ENCODE measurements at places on chromosomes 13 and 19. TPM values are rescaled to one million over a fixed set of nuclear protein-coding genes. Genes with fewer than 3 reads are reported as not detected.

RPS15 gene
- 5,853 TPM for total RNA-seq

CEBPA gene
- total RNA-seq: 25.2 TPM

SELENOV gene
- total RNA-seq: not detected

DNA sequence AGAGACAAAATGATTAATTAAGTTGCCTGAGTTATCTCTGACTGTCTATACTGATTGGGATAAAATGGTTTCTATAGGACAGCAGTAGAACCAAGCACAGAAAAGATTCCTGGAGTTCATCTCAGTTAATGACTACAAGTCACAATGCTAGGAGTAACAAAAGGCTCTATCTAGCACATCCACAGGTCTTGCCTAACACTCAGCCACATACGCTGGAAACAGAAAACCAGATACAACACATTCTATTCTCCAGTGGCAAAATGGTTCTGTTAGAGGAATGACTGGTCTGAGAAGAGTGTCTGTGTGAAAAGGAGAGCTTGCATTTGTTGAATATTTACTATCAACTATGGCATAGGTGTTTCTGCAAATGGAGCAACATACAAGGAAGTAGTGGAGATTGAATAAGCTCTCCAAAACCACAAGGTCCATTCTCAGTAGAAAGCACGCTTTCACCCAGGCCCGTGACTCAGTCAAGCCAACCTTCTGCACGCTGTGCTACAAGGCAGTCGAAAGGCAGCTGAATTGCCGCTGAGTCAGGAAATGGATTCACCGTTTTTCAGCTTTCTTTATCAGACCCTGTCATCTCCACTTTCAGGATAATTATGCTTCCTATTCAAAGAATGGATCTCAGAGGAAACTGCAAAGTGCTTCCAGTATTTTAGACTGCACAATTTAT, 761.5 kb downstream of the EFNB2 start:
- no peak overlapping the region for H3K4me3 ChIP-seq
- no peak for DNase-seq
- no peaks in the 10 kb centered on the region for H3K4me1 ChIP-seq
- no peak overlapping the region for H3K27ac ChIP-seq
- no peaks in the 10 kb centered on the region for H3K36me3 ChIP-seq
- no peaks in the 10 kb centered on the region for H3K27me3 ChIP-seq

DNA sequence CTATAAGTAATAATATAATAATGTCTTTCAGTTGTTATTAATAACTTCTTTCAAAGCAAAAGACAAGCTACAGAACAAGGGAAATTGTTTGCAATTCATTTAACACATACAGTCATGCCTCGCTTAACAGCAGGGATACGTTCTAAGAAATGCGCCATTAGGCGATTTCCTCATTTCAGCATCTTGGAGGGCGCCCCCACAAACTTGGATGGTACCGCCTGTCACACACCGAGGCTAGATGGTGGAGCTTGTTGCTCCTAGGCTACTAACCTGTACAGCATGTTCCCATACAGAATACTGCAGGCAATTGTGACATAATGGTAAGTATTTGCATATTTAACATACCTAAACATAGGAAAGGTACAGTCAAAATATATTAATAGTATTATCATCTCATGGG, 8.2 kb upstream of the ANKRD10 start:
- peaks cover 4% of the 10 kb centered on the region for H3K4me1 ChIP-seq
- no peak for DNase-seq
- no peak overlapping the region for H3K27ac ChIP-seq
- H3K27me3 ChIP-seq: no peaks in the 10 kb centered on the region
- H3K36me3 ChIP-seq: no peaks in the 10 kb centered on the region
- no peak overlapping the region for H3K4me3 ChIP-seq

- DNase-seq: no peak
- H3K36me3 ChIP-seq: peaks cover 29% of the 10 kb centered on the region
- H3K27me3 ChIP-seq: no peaks in the 10 kb centered on the region
- no peaks in the 10 kb centered on the region for H3K4me1 ChIP-seq
Measured at GRCh38 chr19:47356900-47357299, 7.8 kb downstream of the DHX34 start.

GRCh38 chr13:80499536-80500290, 158.8 kb upstream of the SPRY2 start:
- H3K27me3 ChIP-seq: no peaks in the 10 kb centered on the region
- no peak overlapping the region for H3K27ac ChIP-seq
- no peaks in the 10 kb centered on the region for H3K36me3 ChIP-seq
- no peaks in the 10 kb centered on the region for H3K4me1 ChIP-seq

- no peaks in the 10 kb centered on the region for H3K27me3 ChIP-seq
- DNase-seq: no peak
- H3K27ac ChIP-seq: no peak overlapping the region
Measured at GRCh38 chr13:105278943-105279381, 1256.5 kb downstream of the EFNB2 start.

DNA sequence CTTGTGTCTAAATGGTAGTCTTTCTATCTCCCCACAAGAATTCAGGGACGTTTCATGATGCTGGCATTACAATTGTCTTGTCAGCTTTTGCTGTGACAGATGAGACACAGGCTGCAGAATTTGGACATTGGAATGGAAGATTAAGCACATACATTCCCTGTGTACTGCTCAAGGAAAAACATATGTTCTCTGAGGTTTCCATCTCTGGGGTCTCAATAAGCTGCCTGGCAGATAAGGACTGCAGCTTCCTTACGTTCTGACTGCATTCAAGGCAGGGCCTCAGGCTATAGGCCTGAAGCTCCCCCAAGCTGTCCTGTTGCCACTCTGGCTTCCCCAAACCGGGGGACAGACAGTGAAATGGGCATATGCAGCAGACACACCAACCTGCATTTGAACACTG, 91.3 kb upstream of the KL start:
- no peaks in the 10 kb centered on the region for H3K4me1 ChIP-seq
- H3K27ac ChIP-seq: no peak overlapping the region
- H3K36me3 ChIP-seq: no peaks in the 10 kb centered on the region

DNA sequence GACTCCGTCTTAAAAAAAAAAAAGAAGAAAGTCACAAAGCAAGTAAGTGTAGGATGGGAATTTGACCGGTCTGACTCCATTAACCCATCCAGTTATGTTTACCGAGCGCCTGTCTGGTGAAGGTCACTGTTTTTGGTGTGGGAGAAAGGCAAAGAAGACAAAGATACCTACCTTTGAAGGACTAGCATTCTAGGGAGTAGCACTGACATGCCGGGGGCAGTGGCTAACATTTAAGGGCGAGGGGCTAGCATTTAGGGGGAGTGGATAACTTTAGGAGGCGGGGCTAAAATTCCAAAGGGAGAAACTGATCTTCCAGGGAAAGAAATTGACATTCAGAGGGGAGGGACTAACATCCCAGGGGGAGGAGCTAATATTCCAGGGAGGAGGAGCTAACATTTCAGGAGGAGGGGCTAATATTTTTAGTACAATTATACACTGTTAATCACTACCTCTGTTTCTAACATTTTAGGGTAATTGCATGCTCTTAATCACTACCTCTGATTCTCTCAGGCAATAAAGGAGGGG, 8.7 kb downstream of the GPR32 start:
- no peaks in the 10 kb centered on the region for H3K4me1 ChIP-seq
- no peak overlapping the region for H3K4me3 ChIP-seq
- peaks cover 12% of the 10 kb centered on the region for H3K27me3 ChIP-seq
- no peak overlapping the region for H3K27ac ChIP-seq
- H3K36me3 ChIP-seq: no peaks in the 10 kb centered on the region

DNA sequence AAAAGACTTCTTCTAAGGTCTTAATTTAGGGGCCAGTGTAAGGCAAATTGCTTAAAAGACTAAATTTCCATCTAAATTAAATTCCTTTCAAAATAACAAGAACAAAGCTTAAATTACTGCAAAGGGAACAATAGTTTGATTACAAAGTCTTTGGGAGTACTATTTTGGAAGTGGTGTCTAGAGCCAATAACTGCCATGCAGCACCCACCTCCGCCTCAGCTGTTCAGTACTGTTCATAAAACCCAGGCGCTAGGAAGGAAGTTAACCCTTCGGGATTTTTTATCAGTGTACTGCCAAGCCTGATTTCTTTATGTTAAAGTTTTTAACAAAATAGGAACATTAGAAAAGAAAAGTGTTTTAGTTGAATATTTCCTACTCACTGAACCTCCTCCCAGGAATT, 210.1 kb downstream of the LIG4 start:
- no peaks in the 10 kb centered on the region for H3K36me3 ChIP-seq
- no peak overlapping the region for H3K27ac ChIP-seq
- no peaks in the 10 kb centered on the region for H3K4me1 ChIP-seq
- H3K27me3 ChIP-seq: no peaks in the 10 kb centered on the region
- no peak for DNase-seq

DNA sequence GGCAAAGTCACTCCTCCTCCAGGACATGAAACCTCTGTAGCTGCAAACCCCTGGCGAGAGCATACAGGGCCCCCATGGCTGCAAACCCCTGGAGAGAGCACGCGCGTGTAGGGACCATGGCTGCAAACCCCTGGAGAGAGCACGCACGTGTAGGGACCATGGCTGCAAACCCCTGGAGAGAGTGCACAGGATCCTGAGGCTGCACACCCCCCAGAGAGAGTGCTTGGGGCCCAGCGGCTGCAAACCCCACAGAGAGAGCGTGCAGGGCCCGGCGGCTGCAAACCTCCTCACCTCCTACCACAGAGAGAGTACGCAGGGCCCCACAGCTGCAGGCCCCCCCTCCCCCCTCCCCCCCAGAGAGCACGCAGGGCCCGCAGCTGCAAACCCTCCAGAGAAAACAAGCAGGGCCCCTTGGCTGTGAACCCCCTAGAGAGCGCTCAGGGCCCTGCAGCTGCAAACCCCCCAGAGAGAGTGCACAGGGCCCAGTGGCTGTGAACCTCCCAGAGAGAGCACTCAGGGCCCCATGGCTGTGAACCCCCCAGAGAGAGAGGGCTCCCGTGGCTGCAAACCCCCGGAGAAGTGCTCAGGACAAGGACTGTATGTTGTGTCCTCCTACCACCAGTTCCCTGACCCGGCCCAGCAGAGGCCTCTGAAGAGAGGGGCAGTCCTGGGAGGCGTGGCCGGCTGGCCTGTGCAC, 7.3 kb downstream of the ADPRHL1 start:
- no peak overlapping the region for H3K27ac ChIP-seq
- no peak overlapping the region for H3K4me3 ChIP-seq
- DNase-seq: no peak
- no peaks in the 10 kb centered on the region for H3K36me3 ChIP-seq
- H3K4me1 ChIP-seq: no peaks in the 10 kb centered on the region
- no peaks in the 10 kb centered on the region for H3K27me3 ChIP-seq

DNA sequence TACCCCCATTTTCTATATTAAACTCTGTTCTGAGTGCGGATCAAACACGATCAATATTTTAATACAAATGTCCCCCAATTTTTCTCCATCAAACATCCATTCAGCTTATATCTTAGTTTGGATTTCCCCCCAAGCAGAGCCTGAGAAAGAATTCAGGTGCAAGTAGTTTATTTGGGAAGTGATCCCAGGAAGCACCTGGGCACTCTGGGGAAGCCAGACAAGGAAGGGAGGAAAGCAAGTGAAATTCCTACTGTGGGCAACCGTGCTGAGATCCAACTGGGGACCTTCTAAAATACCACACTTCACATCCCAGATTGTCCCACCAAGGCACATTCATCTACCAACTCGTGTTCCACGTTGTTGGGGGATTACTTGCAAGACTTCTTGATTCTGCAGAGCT, 323.4 kb upstream of the NBEA start:
- no peak overlapping the region for H3K4me3 ChIP-seq
- DNase-seq: no peak
- H3K27ac ChIP-seq: no peak overlapping the region
- H3K36me3 ChIP-seq: no peaks in the 10 kb centered on the region
- H3K4me1 ChIP-seq: no peaks in the 10 kb centered on the region
- H3K27me3 ChIP-seq: no peaks in the 10 kb centered on the region

DNA sequence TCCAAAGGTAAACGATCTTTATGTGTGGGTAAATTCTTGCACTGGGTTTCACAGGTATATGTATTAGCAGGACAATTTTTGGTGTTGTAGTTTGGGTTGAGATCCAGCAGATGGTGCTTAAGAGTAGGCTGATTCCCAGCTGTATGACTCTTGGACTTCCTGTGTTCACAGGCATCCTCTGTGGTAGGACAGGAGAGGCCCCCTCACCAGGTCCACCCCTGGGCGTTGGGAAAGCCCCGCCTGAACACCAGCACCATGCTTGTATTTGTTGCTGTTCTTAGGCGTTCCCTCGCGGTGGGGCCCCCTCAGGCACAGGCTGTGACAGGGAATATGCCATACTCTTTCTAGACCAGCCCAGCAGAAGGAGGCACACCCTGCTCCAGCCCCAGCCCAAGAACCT, 49.5 kb upstream of the PCDH17 start:
- no peak overlapping the region for H3K4me3 ChIP-seq
- no peak overlapping the region for H3K27ac ChIP-seq
- no peaks in the 10 kb centered on the region for H3K27me3 ChIP-seq
- no peaks in the 10 kb centered on the region for H3K36me3 ChIP-seq

- no peak for DNase-seq
- H3K27ac ChIP-seq: no peak overlapping the region
- no peak overlapping the region for H3K4me3 ChIP-seq
- H3K27me3 ChIP-seq: no peaks in the 10 kb centered on the region
- no peaks in the 10 kb centered on the region for H3K36me3 ChIP-seq
- H3K4me1 ChIP-seq: no peaks in the 10 kb centered on the region
Measured at GRCh38 chr13:78680576-78681350, 21.8 kb upstream of the OBI1 start.

DNA sequence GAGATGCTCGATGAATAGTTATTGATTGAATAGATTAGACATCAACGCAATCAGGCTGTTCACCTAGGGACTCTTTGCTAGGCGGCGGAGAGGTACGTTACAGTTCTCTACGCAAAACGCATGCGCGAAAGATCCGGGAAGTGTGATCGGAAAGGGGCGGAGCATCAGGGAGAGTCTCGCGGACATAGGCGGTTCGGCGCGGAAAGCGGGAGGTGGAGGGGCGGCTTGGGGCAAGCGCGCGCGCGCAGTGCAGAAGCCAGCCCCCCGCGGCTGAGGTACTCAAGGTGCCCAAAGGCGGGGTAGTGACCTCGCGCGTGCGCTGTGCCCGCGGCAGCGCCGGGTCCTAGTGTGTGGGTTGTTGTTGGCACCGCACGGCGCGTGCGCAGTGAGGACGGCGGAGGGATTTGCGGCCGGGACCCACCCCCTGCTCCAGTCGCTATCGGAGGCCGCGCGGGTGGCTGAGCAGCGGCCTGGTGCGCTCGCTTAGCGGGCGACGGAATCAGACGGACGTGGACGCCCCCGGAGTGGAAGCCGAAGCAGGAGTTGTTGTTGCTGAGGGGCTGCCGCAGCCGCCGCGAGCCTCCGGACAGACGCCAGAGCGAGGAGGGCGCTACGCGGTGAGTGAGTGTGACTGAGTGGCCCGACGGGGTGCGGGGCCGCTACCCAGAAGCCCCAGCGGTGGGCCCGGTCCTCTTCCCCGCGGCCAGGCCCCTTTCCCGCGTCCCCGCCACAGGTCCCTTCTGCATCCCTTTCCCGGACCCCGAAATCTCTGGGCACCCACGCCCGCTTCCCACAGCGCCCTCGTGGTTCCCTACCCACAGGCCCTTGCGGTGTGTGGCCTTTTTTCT, at the start of gene SNRNP70:
Gene SNRNP70, plus strand, starts transcription at position 432 of the 848 bp plus-strand sequence. CDS start 964 bp downstream, outside the sequence.
- peaks cover 2% of the 10 kb centered on the region for H3K36me3 ChIP-seq
- peak within 1 kb of the TSS; percentile 85 for H3K4me3 ChIP-seq
- no peaks in the 10 kb centered on the region for H3K27me3 ChIP-seq
- H3K4me1 ChIP-seq: peaks cover 11% of the 10 kb centered on the region
- DNase-seq: peak; percentile 98
- peak within 1 kb of the TSS; percentile 86 for H3K27ac ChIP-seq

- H3K4me1 ChIP-seq: no peaks in the 10 kb centered on the region
- no peak overlapping the region for H3K4me3 ChIP-seq
- H3K27me3 ChIP-seq: no peaks in the 10 kb centered on the region
- no peak for DNase-seq
- H3K27ac ChIP-seq: no peak overlapping the region
- H3K36me3 ChIP-seq: no peaks in the 10 kb centered on the region
Measured at GRCh38 chr19:5889288-5889971, 14.2 kb downstream of the NDUFA11 start.

Data from prostate gland (tissue), 2 donors.